ENCODE measurements at places on chromosomes 6 and 20. TPM values are rescaled to one million over a fixed set of nuclear protein-coding genes. Genes with fewer than 3 reads are reported as not detected.

- DNase-seq: no peak
These were observed 38.2 kb downstream of the KIAA1755 start for GRCh38 chr20:38222231-38222922.

GRCh38 chr6:158706369-158706982 is 56.6 kb downstream of the SYTL3 start:
- no peak for DNase-seq

DNA sequence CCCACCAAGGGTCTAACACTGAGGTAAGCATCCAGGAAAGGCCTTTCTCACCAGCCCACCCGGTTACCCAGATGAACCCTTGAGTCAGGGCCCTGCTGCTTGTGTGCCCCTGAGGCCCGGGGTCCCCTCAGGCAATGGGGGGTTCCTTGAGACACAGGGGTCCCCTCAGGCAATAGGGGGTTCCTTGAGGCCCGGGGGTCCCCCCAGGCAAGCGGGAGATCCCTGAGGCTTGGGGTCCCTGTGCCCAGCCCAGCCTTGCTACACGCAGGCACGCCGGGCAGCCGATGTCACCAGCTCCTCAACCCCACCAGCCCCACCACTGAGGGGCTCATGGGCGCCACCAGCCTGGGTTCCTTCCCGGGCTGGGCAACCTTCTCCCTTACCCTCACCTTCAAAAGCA is 247.2 kb downstream of the TTLL2 start:
- DNase-seq: no peak

DNA sequence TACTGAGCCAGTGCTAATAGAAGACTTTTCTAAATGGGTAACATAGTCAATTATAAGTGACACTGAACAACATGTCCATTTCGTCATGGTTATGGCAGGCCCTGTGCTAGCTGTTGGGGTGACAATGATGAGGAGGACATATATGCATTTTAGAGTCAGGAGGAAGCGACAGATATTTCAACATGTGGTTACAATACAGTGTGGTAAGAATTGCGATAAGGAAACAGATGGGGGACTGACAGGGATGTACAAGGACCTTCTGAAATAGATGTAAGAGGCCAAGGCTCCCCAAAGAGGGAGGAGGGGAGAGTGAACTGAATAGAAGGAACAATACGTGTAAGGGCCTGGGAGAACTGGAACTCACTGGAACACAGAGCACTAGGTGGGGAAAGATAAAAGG is 11.7 kb downstream of the MMP24 start:
- no peak for DNase-seq

Gene GLP1R
- polyA plus RNA-seq: 1.1 TPM

DNA sequence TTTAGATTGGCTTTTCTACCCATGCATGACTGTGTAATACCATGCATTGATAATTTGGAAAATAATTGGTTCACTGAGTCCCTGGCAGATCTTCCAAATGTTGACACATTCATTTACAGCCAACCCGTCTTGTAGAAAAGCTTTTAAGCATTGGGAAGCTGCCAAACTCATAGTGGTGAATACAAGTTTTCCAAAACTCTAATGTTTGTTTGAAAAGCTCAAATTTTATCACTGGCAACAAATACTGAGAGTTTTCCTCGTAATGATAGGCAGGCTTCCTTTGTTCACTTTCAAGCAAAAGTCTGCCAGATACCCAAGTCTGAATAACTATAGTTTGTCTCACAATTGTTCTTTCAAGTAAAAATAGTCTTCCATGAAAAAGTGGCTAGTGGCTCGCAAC is 143.0 kb downstream of the FIG4 start:
- DNase-seq: no peak

Gene SMOC2
- polyA plus RNA-seq: 24.8 TPM

- DNase-seq: no peak
These were observed 181.9 kb downstream of the GMPR start for GRCh38 chr6:16420337-16420714.

DNA sequence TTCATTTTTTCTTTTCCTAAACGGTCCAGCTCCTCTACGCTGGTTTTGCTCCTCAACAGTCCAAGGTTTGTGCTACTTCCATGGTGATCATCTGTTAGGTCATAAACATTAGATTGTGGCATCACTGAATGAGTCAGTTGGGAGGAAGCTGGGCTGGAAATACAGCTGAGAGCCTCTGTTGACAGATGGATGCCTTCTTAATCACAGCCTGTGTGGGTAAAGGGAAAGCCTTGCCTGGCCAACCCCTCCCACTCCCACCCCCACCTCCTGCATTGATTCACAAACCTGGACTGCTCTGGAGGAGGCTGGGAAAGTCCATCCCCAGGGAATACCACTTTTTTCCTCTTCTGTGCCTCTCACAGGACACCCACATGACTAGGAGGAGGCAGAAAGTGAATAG is 180.6 kb upstream of the CCN2 start:
- no peak for DNase-seq

Gene SLC12A5
- 3.4 TPM for polyA plus RNA-seq

Gene HEBP2
- polyA plus RNA-seq: 60.4 TPM

DNA sequence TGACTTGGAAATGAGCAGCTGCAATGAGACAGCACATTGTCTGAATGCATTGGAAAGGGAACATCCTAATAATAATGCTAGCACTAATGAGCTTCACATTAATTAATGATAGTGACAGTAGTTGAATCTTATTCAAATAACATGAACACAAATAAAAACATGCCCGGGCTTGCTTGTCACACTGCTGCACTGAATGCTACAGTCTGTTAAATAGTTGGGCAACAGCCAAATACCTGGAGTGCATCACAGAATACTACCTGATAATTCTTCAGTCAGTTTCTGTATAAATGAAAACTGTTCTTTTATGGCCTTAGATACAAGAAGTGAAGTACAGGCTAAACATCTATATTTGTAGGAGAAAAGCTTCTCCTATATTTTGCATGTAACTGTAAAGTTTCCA is 458.7 kb downstream of the RNF144B start:
- no peak for DNase-seq

GRCh38 chr6:129889580-129889979 is 28.5 kb upstream of the TMEM244 start:
- DNase-seq: no peak

GRCh38 chr6:166767230-166767629 is 140.2 kb upstream of the RPS6KA2 start:
- DNase-seq: no peak

Gene SIGLEC1
- 1.4 TPM for polyA plus RNA-seq

- DNase-seq: no peak
These were observed 1.8 kb upstream of the BHLHE23 start for GRCh38 chr20:63008541-63009044.

Gene OTOR
- polyA plus RNA-seq: not detected

Gene SMPDL3A
- 12.4 TPM for polyA plus RNA-seq

DNA sequence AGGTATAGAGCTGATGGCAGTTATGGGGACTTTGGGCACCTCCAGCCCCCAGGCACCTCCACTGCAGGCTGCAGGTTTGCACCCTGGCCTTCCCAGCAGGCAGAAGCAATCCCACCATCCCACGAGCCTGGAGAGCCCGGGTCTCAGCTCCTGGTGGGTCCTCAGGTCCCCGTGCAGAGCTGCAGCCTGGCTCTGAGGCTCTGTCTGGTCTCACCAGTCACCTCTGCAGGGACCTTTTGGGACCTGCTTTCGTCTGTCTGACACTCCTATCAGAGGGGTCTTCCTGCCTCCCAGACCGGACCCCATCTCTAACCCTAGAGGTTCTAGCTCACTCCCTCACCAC is 41.9 kb downstream of the FGD2 start:
- DNase-seq: no peak

Gene TPX2
- 44.9 TPM for polyA plus RNA-seq

GRCh38 chr6:161265554-161265953 is 8.3 kb downstream of the AGPAT4 start:
- DNase-seq: no peak

Gene SAMHD1
- polyA plus RNA-seq: 19.6 TPM

DNA sequence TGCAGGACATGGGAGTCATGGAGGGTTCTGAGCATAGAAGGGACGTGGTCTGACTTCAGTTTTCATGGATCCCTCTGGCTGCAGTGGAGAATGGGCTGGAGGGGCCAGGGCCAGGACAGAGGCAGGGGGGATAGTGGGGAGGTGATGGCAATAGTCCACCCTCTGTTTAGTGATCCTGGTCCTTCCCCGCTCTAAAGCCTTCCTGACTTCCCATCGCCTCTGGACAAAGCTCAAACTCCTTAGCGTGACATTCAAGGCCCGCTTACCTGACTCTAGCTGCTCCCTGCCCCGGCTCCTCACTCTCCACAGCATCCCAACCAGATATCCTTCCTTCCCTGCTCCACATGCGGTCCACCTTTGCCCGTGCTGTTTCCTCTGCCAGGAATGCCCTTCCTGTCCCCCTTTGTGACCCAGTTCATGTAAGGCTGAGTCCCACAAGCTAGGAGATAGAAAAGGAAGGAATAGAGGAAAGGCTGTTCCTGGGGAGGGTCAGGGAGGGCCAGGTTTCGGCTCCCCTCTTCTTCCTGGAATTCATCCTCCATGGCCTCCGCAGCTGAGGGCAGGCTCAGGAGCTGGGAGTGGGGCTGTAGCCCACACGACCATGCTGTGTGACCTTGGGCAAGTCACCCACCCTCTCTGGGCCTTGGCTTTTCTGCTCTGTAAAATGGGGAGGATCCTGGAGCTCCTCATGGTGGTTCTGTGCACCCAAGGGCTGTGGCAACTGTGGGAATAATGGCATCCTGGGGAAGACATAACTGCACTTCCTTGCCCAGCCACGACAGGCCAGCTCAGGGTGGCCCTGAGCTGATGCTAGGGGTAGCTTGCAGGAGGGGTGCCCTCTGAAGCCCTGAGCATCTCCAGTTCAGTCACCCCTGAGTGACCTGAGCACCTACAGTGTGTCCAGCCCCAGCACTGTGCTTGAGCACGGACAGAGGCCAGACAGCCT is 116.1 kb downstream of the CEBPB start:
- DNase-seq: no peak

- no peak for DNase-seq
These were observed 178.6 kb downstream of the UNC5CL start for GRCh38 chr6:40860443-40860842.
